ENCODE measurements at places on chromosomes 4 and X. TPM values are rescaled to one million over a fixed set of nuclear protein-coding genes. Genes with fewer than 3 reads are reported as not detected.

The FHDC1 gene
- 3.6 TPM for polyA plus RNA-seq

The RADX gene
- polyA plus RNA-seq: 5.2 TPM

The ZCCHC12 gene
- 1.4 TPM for polyA plus RNA-seq

The PTCHD1 gene
- polyA plus RNA-seq: 0.71 TPM

The FABP2 gene
- polyA plus RNA-seq: 1.5 TPM

The USP17L20 gene
- not detected for polyA plus RNA-seq

The MAPK10 gene
- polyA plus RNA-seq: 53.5 TPM

The PLS3 gene
- polyA plus RNA-seq: 310 TPM

The ADH1C gene
- 88.0 TPM for polyA plus RNA-seq

The ARAP2 gene
- 6.7 TPM for polyA plus RNA-seq

The MTM1 gene
- 12.8 TPM for polyA plus RNA-seq

The WNK3 gene
- polyA plus RNA-seq: 4.7 TPM

DNA sequence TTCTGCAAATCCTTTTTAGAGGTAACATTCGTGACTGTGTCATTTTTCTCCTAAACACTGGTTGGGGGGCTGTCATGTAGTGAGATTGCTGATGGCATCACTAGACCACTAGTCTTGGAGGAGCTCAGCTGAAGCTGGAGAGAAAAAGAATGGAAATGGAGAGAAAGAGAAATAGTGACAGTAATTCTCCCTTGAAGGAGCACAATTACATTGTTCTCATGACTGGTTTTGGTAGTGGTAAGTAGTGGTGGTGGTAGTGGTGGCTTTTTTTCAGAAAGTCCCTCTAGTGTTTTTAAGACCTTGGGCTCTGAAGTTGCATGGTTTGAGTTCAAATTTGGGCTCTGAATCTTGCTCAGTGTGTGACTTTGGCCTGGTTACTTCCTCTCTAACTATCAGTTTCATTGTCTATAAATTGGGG, 99.8 kb downstream of the LARP7 start:
- no peak for DNase-seq

GRCh38 chrX:108299704-108300103, 138.5 kb downstream of the COL4A6 start:
- no peak for DNase-seq

- no peak for DNase-seq
Measured at GRCh38 chr4:7153711-7154110, 38.6 kb upstream of the SORCS2 start.

- no peak for DNase-seq
Measured at GRCh38 chr4:110163327-110164069, 34.9 kb downstream of the ELOVL6 start.

DNA sequence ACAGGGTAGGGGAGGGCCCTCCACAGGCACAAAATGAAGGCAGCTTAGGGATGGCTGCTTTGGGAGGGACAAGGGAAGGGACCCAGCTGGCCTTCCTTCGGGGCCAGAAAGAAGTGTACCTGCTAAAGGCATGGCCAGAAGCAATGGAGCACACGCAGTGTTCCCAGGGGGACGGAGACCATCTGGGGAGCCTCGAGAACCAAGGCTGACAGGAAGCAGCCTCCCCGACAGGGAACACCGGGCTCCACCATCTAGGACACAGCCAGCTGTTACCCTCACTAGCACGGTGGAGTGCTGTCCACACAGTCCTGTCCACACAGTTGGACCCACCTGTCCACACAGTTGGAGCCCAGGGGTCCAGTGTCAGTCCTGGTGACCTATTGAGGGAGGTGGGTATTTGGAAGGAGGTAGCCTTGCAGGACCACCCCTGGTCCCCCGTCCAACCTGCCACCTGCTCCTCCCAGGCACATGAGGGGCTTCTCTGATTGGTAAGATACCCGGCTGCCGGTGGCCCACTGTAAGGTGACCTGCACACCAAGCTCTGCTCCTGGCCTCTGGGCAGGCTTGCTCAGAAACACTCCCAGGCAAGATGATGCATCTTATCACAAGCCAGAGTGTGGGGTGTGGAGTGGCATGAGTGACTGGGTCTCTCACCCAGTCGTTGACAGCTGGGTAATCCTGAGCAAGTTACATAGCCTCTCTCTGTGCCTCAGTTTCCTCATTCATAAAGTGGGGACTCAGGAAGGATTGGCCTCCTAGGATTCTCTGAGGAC, 20.5 kb upstream of the AFAP1 start:
- DNase-seq: no peak

GRCh38 chr4:141654098-141654497, 17.7 kb downstream of the IL15 start:
- no peak for DNase-seq

DNA sequence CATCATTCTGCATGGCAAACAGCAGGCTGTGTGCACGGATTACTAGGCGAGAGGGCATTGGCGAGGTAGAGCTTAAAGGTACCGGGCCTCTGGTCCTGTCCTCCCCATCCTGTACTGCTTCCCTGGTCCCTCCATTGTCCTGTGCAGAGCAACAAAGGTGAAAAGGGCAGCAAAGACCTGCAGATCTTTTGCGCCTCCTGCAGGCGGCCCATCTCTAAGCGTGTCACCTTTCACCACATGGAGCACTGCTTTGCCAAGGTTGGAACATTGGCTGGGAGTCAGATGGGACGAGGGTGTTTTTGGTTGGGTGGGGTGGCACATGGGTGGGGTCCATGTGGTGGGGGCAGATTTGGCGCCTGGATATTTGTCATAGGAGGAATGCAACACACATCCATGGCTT, 64.7 kb upstream of the UXT start:
- no peak for DNase-seq

- no peak for DNase-seq
Measured at GRCh38 chr4:131609039-131609438, 1540.1 kb upstream of the PCDH10 start.

DNA sequence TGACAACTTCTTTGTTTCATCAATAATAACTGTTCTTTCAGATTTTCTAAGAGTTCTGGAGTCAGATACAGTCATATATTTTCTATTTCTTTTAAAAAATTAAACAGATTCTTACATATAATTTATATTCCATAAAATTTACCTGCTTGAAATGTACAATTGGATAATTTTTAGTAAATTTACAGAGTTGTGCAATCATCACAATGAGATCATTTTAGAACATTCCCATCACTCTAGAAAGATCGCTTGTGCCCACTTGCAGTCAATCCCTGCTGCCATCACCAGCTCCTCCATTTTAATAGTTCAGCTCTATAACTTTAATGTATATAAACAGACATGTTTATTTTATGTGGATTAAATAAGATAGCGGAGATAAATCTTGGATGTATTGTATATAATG, 29.6 kb upstream of the PRSS48 start:
- DNase-seq: no peak

DNA sequence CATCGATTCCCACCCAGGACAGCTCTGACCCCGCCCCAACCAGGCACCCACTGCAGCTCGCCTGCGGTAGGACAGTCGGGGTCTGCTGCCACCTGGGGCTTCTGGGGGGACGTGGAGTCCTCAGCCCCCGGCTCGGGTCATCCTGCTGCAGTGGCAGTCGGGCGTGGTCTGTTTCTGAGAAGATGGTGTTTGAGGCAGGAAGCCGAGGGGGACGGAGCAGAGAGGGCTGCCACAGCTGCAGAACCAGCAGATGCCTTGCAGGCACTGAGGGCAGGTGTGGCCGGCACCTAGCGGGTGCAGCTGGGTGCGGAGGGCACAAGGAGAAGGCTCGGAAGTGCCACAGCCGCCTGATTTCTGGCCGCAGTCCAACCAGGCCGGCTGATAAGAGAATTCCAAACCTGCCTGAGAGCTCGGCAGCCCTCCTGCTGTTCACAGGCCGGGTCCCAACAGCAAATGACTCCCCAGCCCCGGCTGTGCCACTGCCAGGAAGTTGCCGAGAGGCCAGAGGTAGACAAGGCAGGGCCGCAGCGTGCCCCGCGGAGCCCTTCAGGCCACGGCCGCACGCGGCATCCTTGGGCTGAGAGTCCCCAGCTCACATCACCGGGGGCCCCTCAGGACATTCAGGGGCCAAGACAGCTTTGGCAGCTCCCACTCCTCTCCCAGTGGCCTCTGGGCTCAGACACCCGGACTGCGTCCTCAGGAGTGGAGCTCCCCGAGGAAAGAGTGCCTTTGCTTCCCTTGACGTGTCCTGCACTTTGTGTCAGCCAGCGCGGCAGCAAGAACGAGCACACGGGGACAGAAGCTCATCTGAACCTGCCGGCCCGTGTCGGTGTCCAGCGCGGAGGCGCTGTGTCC, 9.4 kb upstream of the CPLX1 start:
- no peak for DNase-seq

DNA sequence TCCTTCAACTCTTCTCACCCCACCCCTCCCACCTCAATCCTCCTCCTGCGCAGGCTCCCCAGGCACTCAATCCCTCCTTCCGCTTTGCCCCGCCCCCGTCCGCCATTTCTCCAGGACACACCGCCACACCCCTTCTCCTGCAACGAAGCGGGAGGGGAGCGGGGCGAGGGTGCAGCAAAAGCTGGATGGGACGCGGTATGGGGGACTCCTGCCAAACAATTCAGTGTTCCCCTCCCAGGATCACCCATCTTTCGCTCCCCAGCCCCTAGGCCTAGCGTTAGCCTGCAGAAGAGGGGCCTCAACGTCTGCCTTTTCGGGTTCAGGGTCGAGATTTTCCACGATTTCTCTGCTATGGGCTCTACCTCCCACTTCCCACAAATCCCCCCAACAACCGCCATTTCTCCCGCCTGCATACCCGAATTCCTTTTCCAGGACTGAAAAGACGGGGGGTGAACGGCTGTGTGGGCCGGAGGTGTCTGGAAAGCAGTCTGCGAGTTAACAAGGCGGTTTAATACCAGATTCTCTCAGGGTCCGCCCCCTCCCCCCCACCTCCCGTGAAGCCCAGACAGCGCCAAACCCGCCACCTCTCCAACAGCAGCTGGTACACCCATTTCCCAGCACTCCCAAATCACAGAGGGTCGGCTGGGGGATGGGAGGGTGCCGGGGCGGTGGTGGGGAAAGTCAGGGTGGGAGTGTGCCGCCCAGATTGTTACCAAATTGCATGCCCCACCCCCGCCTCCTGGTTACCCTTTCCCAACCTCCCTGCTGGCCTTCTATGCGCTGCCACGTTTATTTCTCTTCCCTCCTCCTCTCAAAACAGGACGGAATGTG, 774 bp downstream of the ARMCX2 start:
- DNase-seq: no peak

GRCh38 chrX:153853180-153853901, 23.0 kb upstream of the PDZD4 start:
- DNase-seq: no peak

GRCh38 chr4:115657991-115658650, 544.7 kb upstream of the NDST4 start:
- DNase-seq: no peak

DNA sequence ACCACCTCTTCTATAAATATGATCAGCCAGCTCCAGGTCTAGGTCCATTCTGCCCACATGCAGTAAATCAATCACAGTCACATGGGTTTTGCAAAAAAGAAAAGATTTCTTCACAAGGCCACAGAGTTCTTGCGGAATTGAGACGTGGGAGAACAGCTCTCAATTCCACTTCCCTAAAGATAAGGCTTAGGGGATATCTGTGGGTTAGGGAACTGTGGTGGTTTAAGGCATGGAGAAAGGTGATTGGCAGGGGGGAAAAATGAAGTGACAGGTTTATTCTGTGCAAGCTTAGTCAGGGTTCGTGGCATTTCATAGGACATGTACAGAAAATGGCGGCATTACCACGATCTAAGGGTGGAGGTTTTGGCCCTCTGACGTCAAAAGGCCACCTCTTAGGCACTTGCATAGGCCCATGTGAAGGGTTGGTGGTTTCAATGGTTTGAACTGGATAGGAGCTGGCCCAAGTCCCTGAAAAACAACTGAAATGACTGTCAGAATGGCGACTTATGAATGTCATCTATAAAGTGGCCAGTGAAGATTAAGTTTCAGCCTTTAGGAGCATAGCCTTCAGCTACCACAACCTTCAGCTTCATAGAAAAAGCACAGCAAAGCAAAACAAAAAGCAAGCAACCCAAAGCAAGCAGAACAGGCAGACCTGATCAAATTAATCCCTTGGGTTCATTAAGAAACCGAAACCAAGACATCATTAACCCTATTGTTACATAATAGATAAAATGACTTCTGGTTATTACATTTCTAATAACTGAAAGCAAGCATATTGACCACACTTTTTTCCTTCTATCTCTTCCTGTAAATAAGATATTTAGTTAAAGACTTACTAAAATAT, 289.8 kb upstream of the SFRP2 start:
- no peak for DNase-seq

- no peak for DNase-seq
Measured at GRCh38 chr4:56910172-56910967, 2.7 kb downstream of the REST start.

- DNase-seq: no peak
Measured at GRCh38 chr4:99824070-99824599, 7.5 kb downstream of the DAPP1 start.

DNA sequence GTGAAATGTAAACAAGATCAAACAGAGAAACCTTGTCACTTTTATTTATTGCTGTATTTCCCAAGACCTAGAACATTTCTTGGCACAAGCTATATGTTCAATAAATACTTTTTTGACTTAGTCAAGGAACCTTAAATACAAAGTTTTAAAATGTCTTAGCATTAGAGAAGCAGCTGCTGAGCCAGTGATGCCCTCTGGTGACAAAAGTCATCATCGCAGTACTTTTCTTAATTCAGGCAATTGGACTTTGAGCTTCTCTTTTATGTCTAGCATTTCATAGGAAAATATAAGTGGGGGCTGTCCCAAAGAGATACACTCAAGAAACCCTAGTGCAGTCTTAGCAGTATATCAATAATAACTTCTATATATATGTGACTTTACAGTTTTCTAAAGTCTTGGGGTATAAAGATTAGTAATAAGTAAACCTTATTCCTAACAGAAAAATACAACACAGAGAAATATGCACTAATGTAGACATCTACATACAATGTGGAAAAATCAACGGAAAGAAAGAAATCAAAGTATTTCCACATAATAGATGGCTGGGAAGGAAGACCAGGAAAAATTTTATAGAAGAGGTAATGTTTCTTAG, 118.4 kb downstream of the DTHD1 start:
- no peak for DNase-seq

DNA sequence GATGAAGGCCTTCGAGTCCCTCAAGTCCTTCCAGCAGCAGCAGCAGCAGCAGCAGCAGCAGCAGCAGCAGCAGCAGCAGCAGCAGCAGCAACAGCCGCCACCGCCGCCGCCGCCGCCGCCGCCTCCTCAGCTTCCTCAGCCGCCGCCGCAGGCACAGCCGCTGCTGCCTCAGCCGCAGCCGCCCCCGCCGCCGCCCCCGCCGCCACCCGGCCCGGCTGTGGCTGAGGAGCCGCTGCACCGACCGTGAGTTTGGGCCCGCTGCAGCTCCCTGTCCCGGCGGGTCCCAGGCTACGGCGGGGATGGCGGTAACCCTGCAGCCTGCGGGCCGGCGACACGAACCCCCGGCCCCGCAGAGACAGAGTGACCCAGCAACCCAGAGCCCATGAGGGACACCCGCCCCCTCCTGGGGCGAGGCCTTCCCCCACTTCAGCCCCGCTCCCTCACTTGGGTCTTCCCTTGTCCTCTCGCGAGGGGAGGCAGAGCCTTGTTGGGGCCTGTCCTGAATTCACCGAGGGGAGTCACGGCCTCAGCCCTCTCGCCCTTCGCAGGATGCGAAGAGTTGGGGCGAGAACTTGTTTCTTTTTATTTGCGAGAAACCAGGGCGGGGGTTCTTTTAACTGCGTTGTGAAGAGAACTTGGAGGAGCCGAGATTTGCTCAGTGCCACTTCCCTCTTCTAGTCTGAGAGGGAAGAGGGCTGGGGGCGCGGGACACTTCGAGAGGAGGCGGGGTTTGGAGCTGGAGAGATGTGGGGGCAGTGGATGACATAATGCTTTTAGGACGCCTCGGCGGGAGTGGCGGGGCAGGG, 568 bp downstream of the HTT start:
- peak; percentile 65 for DNase-seq

- peak; percentile 53 for DNase-seq
Measured at GRCh38 chrX:141176586-141177451, at the start of gene LDOC1. LDOC1 (minus strand) TSS chrX:141177129; CDS start chrX:141177021, 108 bp downstream.
